Activated T-cell treated with anti-CD3 and anti-CD28 coated beads, Interleukin-2, amount 50 U/mL, for 72 hours (primary cell): ENCODE measurements at places on chromosomes 3 and 15.
A peak's percentile ranks its signal among the peaks of the same experiment; 100 is the strongest.

- H3K4me1 ChIP-seq, result peaks cover 8% of the 10 kb centered on the region
- H3K27me3 ChIP-seq, result no peaks in the 10 kb centered on the region
- DNase-seq, result no peak
- no peak overlapping the region for H3K27ac ChIP-seq
- H3K4me3 ChIP-seq, result no peak overlapping the region
Measured at GRCh38 chr3:184355261-184356040, 6.0 kb downstream of the CLCN2 start.

GRCh38 chr3:167783781-167784180 lies 48.3 kb downstream of the SERPINI1 start:
- H3K27me3 ChIP-seq, result no peaks in the 10 kb centered on the region
- no peak overlapping the region for H3K27ac ChIP-seq
- H3K4me3 ChIP-seq, result no peak overlapping the region
- H3K4me1 ChIP-seq, result no peaks in the 10 kb centered on the region
- DNase-seq, result no peak
- H3K36me3 ChIP-seq, result no peaks in the 10 kb centered on the region

- no peaks in the 10 kb centered on the region for H3K36me3 ChIP-seq
- H3K27ac ChIP-seq, result no peak overlapping the region
- H3K27me3 ChIP-seq, result peaks cover 11% of the 10 kb centered on the region
- no peak for DNase-seq
- H3K4me1 ChIP-seq, result no peaks in the 10 kb centered on the region
Measured at GRCh38 chr3:49177073-49177472, 5.7 kb downstream of the KLHDC8B start.

- H3K27me3 ChIP-seq, result no peaks in the 10 kb centered on the region
- H3K4me1 ChIP-seq, result no peaks in the 10 kb centered on the region
- H3K36me3 ChIP-seq, result no peaks in the 10 kb centered on the region
Measured at GRCh38 chr3:86890741-86891396, 100.1 kb downstream of the VGLL3 start.

DNA sequence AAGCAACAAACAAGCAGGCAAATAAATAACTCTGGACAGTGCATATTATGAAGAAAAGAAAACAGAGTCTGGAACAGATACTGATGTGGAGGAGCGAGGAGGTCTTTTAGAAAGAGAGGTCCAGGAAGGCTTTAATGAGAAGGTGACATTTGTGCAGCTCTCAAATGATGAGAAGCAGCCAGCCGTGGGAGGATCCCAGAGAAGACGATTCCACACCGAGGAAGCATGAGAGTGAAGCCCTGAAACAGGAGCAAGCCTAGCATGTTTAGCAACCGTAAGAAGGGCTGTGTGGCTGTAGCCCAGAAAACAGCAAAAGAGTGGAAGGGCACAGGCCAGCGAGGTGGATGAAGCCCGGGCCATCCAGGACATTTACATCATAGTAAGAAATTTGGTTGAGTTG lies 93.1 kb downstream of the RAD18 start:
- no peak overlapping the region for H3K4me3 ChIP-seq
- H3K36me3 ChIP-seq, result peaks cover 1% of the 10 kb centered on the region
- no peaks in the 10 kb centered on the region for H3K4me1 ChIP-seq
- DNase-seq, result no peak

GRCh38 chr15:37142371-37142770 lies 42.0 kb upstream of the MEIS2 start:
- peaks cover 10% of the 10 kb centered on the region for H3K27me3 ChIP-seq
- H3K36me3 ChIP-seq, result no peaks in the 10 kb centered on the region
- no peak overlapping the region for H3K4me3 ChIP-seq
- H3K27ac ChIP-seq, result no peak overlapping the region
- no peak for DNase-seq
- no peaks in the 10 kb centered on the region for H3K4me1 ChIP-seq

GRCh38 chr15:87224404-87224803 lies 1032.1 kb downstream of the NTRK3 start:
- no peak overlapping the region for H3K4me3 ChIP-seq
- H3K27ac ChIP-seq, result no peak overlapping the region
- peaks cover 1% of the 10 kb centered on the region for H3K36me3 ChIP-seq
- H3K4me1 ChIP-seq, result no peaks in the 10 kb centered on the region
- H3K27me3 ChIP-seq, result no peaks in the 10 kb centered on the region

DNA sequence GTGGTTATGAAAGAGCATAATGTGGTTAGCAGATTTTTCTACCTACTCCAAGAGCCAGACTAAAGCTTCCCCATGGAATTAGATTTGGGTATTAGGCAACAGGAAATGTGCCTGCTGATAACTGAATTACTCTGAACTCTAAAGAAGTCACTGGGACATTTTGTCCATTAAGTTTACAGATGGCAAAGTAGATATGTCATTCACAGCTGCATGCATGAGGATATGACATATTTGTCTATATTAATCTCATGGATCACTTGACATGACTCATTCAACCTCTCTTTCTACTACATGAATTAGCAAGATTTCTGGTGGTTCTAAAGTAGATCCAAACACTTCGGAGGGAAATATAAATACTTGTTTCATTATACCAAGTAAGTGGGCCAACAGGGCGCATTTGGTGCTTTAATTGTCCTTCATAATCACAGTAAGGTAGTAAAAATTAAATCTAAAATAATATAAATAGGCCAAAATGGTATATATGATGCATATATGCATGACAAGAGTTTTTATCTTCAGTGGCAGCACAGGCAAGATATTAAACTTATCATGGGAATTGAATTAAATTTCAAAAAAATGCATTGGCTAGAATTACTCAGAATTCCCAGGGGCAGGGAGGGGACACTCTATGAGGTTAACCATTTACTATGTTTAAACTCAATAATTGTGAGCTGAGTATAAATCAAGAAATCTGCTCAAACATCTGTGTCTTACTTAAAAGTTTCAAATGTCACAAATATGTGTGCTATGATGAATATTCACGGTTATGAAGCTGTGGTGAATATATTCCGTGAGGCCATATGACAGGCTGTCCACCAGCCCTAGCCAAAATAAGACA lies 365.3 kb upstream of the KCNMB2 start:
- H3K27ac ChIP-seq, result no peak overlapping the region
- H3K36me3 ChIP-seq, result no peaks in the 10 kb centered on the region
- H3K27me3 ChIP-seq, result no peaks in the 10 kb centered on the region
- DNase-seq, result no peak
- H3K4me3 ChIP-seq, result no peak overlapping the region

DNA sequence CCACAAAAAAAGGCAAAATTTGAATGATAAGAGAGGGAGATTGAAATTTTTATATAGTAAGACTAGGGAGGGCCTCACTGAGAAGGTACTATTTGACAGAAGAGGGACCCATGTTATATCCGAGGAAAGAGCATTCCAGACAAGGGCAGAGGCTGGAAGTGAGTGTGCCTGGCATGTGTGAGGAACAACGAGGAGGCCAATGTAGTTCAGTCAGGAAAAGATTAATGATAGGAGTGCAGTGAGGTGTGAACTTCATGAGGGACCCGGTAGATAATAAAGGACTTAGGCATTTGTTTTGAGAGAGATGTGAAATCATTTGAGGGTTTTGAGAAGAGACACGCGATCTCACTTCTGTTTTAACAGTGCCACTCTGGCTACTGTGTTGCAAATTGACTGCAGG lies 36.3 kb downstream of the ASTE1 start:
- DNase-seq, result no peak
- H3K4me1 ChIP-seq, result peaks cover 10% of the 10 kb centered on the region
- peaks cover 6% of the 10 kb centered on the region for H3K36me3 ChIP-seq
- peak overlapping the region; percentile 21 for H3K27ac ChIP-seq
